ENCODE measurements at places on chromosomes 2 and 18. TPM values are rescaled to one million over a fixed set of nuclear protein-coding genes. Genes with fewer than 3 reads are reported as not detected.

Gene CPSF3
- 72.2 TPM for total RNA-seq

Gene CNGA3
- not detected for total RNA-seq

Gene PHOSPHO2
- 3.2 TPM for total RNA-seq

Gene IL1RL2
- total RNA-seq: not detected

Gene TRIM54
- total RNA-seq: 0.16 TPM

Gene KIF5C
- 11.1 TPM for total RNA-seq

Gene SELENOI
- 38.9 TPM for total RNA-seq

Gene FAM161A
- total RNA-seq: 6.5 TPM

Gene LIPG
- total RNA-seq: 0.27 TPM

Gene CFC1
- not detected for total RNA-seq

Gene CXCR1
- not detected for total RNA-seq

Data from activated CD8-positive, alpha-beta T cell treated with anti-CD3 and anti-CD28 coated beads for 36 hours (primary cell).